ENCODE measurements at places on chromosomes 7 and 10. TPM values are rescaled to one million over a fixed set of nuclear protein-coding genes. Genes with fewer than 3 reads are reported as not detected.

DNA sequence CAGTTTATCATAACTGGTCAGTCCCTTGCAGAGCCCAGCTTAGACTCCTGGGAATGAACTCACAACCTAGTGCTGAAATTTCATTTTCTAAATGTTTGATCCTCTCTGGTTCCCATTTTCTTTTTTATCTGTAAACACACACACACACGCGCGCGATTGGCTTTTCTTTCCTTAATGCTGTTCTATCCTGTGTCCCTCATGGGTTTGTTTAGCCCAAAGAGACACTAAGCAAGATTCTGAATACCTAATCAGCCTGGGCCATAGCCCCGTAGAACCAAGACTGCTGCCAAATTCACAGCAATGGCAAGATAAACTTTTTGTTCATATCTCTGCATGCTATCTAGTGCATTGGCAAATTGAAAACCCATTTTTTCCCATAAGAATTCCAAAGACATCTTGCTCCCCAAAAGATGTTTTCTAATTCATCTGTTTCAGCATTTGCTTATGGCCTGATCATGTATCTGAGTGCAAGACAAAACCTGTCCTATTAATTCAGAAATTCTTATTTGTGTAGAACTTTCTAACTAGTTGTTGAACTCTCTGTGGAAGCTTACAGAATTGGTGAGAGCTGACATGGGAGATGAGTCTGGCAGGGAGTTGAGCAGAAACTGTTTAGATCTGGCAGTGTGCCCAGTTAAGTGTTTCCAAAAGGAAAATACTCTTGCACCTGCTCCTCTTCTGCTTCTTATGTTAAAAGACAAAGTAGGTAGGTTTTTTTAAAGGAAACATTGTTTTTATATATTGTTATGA, 1.8 kb upstream of the IFIT1 start:
- no peak for DNase-seq

Gene DEPP1
- total RNA-seq = 19.6 TPM

DNA sequence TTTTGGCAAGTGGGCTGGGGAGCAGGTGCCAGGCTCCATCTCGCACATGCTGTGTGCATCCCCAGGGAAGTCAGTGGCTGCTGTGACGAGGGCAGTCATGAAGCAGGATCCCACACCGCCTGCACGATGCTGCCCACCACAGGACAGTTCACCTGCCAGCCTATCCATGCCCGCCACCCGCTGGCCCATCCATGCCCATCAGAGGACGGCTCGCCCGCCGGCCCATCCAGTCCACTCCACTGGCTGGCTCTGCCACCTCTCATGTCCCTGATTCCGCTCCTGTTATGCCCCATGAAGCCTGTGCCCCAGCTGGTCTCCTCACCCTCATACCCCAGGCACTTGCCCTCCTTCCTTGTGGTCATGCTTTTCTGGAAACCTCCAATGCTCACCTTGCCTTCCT, 18.2 kb upstream of the INMT start:
- no peak for DNase-seq

- peak; percentile 69 for DNase-seq
Observed at GRCh38 chr10:8050556-8051108, 3.9 kb upstream of the GATA3 start.

- DNase-seq = no peak
Observed at GRCh38 chr7:30087371-30087770, 47.4 kb upstream of the MTURN start.

Gene SEM1
- 67.9 TPM for total RNA-seq

DNA sequence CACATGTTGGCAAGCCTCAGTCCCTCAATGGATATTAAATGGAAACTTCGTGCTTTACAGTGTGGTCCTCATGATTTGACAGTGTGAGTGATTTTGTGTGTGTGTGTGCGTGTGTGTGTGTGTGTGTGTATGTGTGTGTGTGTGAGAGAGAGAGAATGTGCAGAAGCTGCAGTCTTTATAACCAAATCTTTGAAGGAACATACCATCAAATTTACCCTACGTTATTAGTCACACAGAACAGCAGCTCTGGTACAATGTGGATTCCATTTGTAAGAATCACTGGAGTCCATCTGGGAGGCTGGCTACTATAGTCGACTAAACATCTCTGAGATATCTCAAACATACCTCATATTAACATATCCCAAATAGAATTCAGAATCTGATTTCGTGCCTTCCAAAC, 928.0 kb upstream of the POT1 start:
- no peak for DNase-seq

- DNase-seq = peak; percentile 77
Observed at GRCh38 chr10:129023082-129023481, 444.0 kb upstream of the MGMT start.

Gene C10orf62
- 0.25 TPM for total RNA-seq

Gene HMX2
- not detected for total RNA-seq

- DNase-seq = no peak
Observed at GRCh38 chr7:134081695-134082094, 45.4 kb upstream of the LRGUK start.

Gene GPR37
- total RNA-seq = not detected

Gene PSPH
- 14.1 TPM for total RNA-seq

- no peak for DNase-seq
Observed at GRCh38 chr7:10117815-10118214, 855.9 kb upstream of the PHF14 start.

Gene GNGT1
- total RNA-seq = not detected

Gene SPDYE2B
- not detected for total RNA-seq

DNA sequence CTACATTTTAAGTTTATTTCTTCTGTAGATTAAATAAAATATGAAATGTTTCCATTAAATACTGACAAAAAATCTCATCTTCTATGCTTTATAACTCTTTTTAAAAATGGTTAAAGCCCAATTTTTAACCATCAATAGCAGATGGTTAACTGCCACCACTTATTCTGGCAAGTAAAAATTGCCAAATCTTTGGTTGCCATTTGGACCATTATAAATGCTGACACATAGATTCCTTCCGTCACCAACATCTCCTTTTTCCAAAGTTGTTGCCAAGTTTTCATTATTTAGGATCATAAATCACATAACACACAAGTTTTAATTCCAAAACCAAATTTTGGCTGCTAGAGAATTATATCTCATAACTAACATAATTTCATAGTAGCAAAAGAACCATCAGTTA, 1614.3 kb downstream of the REEP3 start:
- no peak for DNase-seq

- no peak for DNase-seq
Observed at GRCh38 chr10:32471232-32471631, 25.3 kb downstream of the CCDC7 start.

Gene PTTG1IP2
- total RNA-seq = not detected

DNA sequence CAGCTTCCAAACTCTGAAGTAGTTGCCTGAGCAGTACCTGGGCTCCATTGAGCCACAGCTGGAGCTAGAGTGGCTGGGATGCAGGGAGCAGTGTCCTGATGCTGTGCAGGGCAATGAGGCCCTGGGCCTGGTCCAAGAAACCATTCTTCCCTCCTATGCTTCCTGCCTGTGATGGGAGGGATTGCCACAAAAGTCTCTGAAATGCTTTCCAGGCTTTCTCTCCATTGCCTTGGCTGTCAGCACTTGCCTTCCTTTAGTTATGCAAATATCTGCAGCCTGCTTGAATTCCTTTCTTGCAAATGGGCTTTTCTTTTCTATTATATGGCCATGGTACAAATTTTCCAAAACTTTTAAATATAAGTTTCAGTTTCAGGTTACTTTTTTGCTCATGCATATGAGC, 972.2 kb upstream of the MBL2 start:
- DNase-seq = no peak

GRCh38 chr7:33379891-33380525, 250.6 kb downstream of the BBS9 start:
- DNase-seq = no peak

- no peak for DNase-seq
Observed at GRCh38 chr7:100034871-100035510, 14.6 kb upstream of the ZSCAN21 start.

- no peak for DNase-seq
Observed at GRCh38 chr10:58282615-58283014, 13.7 kb downstream of the CISD1 start.

Gene PCLO
- 3.8 TPM for total RNA-seq

DNA sequence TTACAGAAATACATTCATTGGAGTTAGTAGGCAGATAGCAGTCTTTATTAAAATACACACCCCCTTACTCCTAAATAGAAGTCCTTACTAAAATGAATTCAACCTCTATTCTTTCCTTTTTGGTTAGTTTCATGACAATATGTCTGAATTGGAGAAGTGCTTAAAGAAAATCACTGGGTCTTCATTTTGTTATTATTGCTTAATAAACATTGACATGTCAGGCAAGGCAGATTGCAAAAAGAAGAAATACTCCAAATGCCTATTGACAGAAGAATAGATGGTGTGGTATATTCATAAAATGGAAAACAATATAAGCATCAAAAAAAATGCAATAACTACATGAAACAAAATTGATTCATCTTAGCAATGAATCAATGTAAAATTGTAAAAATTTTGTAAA, 135.5 kb downstream of the TMEM26 start:
- no peak for DNase-seq

DNA sequence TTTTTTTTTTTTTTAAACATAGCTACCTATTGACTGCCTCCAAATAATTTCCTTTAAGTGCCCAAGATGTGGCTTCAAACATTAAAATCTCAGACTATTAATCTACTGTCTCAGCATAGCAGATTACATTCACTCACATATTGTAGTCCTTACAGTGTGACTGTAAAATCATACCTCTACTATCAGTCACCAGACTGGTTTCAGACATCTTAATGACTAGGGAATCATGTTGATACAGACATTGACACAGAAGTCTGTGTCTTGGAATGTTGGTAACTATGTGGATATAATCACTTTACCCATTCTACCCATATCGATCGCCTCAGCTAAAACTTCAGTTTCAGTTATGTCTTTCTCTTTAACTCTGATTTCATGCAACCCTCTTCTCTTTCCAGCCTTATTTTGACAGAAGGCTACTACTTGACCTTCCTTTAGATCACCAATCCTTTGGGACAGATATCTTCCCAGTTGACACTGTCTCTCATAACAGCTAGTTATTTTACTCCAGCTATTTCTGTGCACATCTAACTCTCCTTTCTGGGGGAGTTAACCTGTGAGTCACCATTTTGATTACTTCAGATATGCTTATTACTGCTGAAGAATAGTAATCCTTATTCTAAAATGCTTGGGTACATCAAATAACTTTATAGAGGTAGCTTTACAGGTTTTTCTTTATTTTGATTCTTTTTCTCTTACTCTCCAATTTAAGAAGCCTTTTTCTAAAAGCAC, 7.0 kb downstream of the TNKS2 start:
- DNase-seq = no peak

DNA sequence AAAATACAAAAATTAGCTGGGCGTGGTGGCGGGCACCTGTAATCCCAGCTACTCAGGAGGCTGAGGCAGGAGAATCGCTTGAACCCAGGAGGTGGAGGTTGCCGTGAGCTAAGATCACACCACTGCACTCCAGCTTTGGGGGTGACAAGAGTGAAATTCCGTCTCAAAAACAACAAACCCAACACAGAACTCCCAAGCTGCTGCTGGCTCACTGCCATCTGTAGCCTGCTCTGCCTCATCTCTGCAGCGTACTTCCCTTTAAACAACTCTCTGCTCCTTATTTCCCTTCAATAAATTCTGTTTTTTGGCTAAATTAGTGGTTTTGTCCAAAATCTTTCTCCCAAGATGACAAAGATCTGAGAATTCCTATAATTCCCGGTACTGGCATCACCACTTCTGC, 189.2 kb upstream of the GALNT17 start:
- DNase-seq = no peak

Gene ZNF394
- 20.5 TPM for total RNA-seq

DNA sequence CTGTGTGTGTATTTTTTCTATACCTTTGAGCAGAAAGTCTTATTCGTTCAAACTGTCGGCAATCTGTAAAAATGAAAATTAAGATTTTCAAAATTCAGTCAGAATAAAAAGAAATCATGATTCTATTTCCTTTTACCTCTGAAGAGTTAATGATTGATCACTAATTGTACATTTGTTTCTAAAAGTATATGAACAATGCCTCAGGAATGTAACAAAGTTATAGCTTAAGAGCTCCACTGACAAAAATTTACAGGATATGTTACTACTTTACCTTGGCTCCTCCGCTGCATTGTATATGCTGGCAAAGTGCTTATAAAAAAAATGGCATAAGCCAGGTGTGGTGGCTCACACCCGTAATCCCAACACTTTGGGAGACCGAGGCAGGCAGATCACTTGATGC, 225.7 kb downstream of the VTI1A start:
- DNase-seq = no peak

Gene FAM180A
- total RNA-seq = 11.3 TPM

GRCh38 chr7:511476-512145, 8.0 kb downstream of the PDGFA start:
- peak; percentile 51 for DNase-seq

Gene AKR1C4
- not detected for total RNA-seq

Gene PRXL2A
- 93.2 TPM for total RNA-seq

Gene NXPH1
- not detected for total RNA-seq

Gene APBB1IP
- total RNA-seq = 7.1 TPM

DNA sequence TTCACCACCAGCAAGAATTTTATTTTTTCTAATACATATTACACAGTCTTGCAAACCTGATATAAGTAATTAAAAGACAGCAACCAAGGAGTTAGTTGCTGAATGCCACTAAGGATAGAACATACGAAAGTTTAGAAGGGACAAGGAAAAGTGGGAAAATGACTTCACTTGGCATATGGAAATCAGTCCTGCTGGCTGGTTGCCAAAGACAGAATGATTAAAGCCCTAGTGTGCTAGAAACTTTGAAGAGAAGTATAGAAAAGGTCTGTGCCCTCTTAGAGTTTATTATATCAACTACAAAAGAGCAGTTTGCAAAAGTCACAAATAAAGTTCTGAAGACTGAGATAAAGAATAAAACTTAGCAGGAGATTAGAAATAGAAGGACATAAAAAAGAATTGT, 5.8 kb upstream of the YAE1 start:
- DNase-seq = no peak

DNA sequence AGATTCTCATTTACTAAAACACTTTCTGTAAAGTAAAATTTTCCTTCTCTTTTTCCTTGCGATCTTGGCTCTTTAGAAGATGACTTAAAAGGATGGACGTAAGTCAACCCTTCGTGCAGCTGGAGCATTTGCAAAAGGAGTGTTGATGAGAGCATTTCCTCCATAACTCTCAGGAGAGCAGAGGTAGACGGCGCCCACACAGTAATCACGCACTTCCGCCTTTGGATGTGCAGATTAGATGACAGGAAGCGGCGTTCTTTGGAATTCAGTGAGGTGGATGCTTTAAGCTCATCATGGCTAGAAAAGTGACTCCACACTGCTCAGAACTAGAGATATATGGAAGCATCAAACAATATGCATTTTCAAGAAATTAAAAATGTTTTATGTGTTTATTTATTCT, 43.0 kb upstream of the NPS start:
- no peak for DNase-seq

DNA sequence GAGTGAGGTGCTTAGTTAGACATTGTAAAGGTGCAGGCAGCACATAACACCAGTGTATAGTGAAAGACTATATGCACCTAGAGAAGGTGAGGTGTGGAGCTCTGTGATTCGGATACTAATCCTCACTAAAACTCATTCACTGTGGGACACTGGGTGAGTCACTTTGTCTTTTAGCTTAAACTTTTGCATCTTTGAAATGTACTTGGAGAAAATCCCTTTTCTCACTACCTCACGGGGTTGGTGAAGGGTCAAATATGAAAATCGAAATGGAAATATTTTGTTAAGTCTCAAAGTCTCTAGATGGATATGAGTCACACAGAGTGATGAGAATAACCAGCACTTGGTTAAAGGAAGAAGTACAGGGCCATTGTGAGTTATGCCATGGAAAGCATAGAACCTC, 38.0 kb downstream of the MDFIC start:
- no peak for DNase-seq
